ENCODE measurements at places on chromosomes 12 and 14. TPM values are rescaled to one million over a fixed set of nuclear protein-coding genes. Genes with fewer than 3 reads are reported as not detected.

- peak; percentile 82 for DNase-seq
Observed at GRCh38 chr12:121132601-121133481, at the start of gene P2RX7. TSS of gene P2RX7 (plus strand) at chr12:121132876. CDS start at chr12:121132971, 95 bp downstream.

DNA sequence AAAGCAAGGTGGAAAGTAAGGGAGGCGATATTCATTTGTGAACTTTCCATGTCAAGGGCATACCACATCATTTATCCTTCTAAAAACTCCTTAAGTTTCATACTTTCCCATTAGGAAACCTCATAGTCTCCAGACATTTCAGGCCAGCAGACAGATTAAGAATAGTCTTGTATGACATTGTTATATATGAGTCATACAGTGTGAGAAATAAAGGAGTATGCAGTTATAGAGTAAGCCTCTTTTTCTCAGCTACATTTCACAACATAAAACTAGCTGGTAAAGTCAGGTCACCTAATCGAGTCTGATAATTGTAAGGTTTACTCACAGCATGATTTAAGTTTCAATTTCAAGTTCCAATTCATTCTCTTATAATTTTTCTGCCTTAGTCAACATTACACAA, 164.3 kb downstream of the GRIP1 start:
- DNase-seq, result no peak

GRCh38 chr14:52883658-52884057, 67.2 kb downstream of the FERMT2 start:
- no peak for DNase-seq

DNA sequence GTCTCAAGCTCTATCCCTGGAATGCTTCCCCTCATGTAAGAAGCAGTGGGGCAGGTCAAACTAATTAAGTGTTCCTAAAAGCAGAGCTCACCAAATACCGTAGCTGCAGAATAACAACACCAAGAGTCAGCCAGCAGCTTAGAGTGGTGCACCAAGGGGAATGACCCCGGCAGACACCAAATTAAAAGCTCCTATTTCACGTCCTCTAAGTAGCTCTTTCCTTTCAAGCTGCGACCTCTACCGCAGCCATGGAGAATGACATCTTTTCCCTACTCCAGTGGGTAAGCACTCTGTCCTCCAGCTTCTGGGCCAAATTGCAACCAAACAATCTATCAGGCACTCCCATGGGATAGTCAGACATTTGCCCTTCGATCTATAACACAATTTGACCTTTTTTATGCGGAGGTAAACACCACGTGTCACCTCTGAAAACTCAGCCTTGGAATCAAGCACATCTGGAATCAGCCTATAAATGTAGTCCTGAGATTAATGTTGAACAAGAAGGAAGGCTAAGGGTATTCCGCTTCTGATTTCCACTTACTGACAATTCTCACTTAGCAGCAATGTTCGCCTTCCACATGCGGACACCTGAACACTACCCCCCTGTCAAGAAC, 67.6 kb upstream of the CDKN3 start:
- no peak for DNase-seq

The IL31 gene
- not detected for total RNA-seq

The DHRS2 gene
- not detected for total RNA-seq

The PTCSC3 gene
- not detected for total RNA-seq

The TMEM253 gene
- total RNA-seq, result 9.1 TPM
